ENCODE measurements at places on chromosomes 4 and X.

GRCh38 chr4:180398564-180398963 lies 1844.6 kb upstream of the TENM3 start:
- DNase-seq, result no peak

GRCh38 chr4:145525291-145525740 lies 43.7 kb downstream of the SMAD1 start:
- DNase-seq, result no peak

DNA sequence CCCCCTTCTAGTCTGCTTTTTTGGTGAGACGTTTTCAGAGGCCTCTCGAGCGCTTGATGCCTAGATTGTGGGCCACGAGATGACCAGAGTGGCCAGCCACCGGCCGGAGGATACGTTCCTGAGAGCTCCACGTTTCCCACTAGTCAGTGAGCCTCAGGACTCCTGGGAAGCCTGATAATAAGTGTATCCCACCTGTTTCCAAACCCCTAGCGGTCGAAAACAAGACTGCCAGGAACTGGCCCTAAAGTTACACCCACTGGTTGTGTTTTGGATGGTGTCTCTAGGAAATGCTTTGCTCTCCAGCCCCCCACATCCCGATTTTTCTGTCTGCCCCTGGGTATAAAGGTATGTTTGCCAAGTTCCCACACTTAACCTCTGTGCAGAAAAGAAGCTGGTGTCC lies 4.6 kb upstream of the RS1 start:
- DNase-seq, result no peak

- no peak for DNase-seq
These were observed 18.9 kb downstream of the LEF1 start for GRCh38 chr4:108149588-108150380.

- DNase-seq, result no peak
These were observed 100.5 kb downstream of the GPR143 start for GRCh38 chrX:9665113-9665512.

- DNase-seq, result no peak
These were observed 23.3 kb downstream of the PHOX2B start for GRCh38 chr4:41725254-41725653.
